MCF 10A (cell line): ENCODE measurements at places on chromosomes 1 and 21. TPM values are rescaled to one million over a fixed set of nuclear protein-coding genes. Genes with fewer than 3 reads are reported as not detected.

- peak; percentile 22 for DNase-seq
These were observed 28.4 kb upstream of the TMEM52 start for GRCh38 chr1:1947493-1947892.

GRCh38 chr1:9025449-9025848, 774 bp downstream of the SLC2A7 start:
- DNase-seq = no peak

DNA sequence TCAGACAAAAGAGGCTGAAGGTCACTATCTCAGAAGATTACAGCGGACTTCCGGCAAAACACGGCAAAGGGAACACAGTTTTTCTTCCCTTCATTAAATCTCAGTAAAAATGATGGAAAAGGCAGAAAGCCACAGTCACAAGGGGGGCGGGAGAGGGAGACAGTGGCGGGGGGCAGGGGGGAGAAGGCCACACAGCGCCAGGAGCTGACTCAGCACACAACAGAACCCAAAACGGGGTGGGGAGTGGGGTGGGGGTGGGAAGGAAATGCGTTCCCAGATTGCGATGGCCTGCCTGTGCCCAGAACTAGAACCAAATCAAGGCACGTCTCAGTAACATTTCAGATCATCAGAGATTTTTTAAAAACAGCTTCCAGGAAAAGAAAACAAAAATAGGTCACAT, 13.4 kb downstream of the CFAP74 start:
- no peak for DNase-seq

- no peak for DNase-seq
These were observed 95.5 kb downstream of the DMRTB1 start for GRCh38 chr1:53554592-53555305.

Gene TSSK3
- 2.0 and 2.3 TPM in 2 replicates for total RNA-seq

Gene ORC1
- 1.8 and 2.7 TPM in 2 replicates for total RNA-seq

DNA sequence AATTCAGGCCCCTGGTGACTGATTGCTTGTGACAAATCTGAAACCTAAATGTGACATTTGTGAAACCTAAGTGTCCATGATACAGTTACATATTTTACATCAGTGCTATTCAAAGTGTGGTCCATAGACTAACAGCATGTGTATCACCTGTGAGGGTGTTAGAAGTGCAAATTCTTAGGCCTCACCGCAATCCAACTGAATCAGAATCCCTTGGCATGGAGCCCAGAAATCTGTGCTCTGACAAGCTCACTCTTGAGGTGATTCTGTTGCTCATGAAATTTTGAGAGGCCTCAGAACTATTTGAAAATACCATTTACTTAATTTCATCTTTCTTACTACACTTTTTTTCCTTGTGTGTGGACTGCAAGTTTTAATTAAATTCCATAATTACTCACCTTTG, 587.9 kb downstream of the ADGRL2 start:
- peak; percentile 97 for DNase-seq

- peak; percentile 96 for DNase-seq
These were observed 14.7 kb upstream of the KCNE1 start for GRCh38 chr21:34526618-34527290.

GRCh38 chr1:216049741-216050430, 373.4 kb downstream of the USH2A start:
- no peak for DNase-seq
